ENCODE measurements at places on chromosomes 11 and 22.

DNA sequence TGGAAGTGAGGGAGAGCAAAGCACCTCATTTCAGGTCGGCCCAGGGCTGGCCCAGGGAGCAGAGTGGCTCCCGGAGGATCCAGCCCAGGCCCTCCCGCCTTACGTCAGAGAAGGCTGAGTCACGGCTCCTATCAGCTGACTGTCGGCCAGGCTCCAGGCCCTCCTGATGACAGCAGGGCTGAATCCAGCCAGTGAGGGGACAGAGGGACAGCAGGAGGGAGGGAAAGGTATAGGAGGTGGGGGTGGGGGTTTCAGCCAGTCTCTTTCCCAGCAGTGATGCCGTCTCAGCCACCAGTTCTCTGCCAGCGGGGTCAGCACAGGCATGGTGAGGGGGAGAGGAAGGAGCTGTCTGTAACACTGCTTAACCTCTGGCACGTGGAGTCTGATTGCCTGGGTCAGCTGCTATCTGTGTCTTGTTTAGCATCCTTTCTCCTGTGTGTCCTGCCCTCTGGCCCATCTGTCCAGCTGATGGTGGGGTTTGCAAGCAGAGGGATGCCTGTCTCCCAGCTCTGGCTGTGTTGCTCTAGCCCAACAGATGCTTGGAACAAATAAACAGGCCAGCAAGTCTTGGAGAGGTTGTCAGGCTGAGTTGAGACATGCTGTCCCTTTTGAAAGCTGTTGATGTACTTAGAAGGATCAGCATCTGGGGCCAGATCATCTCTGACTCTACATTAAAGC is 74.0 kb downstream of the ADAMTS15 start:
- DNase-seq: peak; percentile 90

DNA sequence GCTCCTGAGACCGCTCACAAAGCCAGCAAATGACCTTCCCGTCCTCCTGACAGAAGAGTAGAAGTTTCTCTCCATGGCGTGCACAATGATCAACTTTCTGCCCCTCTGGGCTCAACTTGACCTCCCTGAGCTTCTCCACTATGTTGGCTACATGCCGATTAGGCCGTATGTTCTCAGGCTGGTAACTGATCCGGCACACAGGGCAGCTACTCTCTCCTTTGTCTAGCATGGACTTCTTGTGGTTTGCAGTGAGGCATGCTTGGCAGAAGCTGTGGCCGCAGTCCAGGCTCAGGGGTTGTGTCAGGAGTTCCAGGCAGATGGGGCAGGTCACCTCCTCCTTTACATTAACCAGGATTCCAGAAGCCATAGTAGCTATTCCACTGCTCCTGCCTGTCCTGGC is 5.1 kb downstream of the TRIM5 start:
- no peak for DNase-seq

GRCh38 chr11:112514011-112514740 is 253.5 kb upstream of the PLET1 start:
- DNase-seq: no peak

GRCh38 chr22:27630754-27631153 is 170.8 kb downstream of the MN1 start:
- DNase-seq: no peak

DNA sequence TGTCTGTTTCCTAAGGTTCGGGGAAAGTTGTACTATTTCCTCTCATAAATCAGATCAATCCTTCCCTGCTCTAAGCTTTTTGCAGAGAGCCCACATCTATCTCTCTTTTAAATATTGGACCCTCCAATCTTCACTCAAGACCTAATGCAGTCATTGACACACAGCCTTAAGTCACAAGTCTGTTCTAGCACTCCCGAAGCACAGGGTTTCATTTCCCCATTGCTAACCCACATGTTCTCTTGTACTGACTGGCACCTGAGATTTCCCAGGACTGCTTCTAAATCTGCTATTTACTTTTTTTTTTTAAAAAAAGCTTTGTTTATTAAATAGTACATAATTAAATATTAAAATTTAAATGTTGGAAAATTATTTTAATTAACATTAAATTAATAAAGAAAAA is 674.7 kb downstream of the TBC1D22A start:
- DNase-seq: no peak

GRCh38 chr11:42249401-42249800 is 789.9 kb upstream of the LRRC4C start:
- DNase-seq: no peak

DNA sequence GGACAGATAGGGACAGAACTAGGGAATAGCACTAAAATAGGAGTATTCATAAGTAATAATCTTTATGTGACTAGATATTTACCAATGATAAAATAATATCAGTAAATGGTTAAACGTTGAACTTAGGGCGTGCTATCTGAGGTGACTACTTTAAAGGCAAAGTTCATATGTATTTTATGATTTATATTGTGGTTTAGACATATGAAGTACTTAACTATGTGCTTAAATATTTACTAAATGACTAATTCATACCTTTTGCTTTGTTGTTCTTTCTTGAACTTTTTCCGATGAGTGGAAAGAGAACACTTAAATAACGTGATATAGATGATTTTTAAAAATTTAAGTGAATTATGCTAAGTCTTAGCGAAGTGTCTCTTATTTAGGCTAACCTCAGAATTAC is 14.7 kb downstream of the LUZP2 start:
- no peak for DNase-seq

Measured in mucosa of gallbladder (tissue), 1 donor.